Small intestine (tissue), 16 donors: ENCODE measurements at places on chromosomes 2 and 18.
A peak's percentile ranks its signal among the peaks of the same experiment; 100 is the strongest.

- no peak for DNase-seq
These were observed 24.4 kb downstream of the SCN9A start for GRCh38 chr2:166351319-166351718.

DNA sequence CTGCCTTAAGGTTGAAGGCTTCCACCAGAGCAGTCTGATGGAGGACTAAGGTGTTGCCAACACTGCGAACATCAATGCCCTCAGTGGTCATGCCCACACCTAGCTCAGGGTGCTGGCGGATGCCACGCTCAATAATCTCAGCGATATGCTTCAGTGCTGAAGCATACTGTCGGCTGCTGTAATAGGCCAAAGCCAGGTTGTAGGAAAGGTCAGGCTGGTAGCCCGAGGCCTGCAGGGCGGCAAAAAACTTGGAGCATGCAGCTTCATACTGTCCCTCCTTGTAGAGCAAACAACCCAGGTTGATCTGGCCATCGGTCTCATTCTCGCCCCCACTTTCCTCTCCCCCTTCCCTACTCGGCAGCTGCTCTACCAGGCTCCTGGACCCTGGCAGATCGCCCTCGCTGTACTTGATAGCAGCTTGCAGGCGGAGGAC lies 159.4 kb downstream of the AGPS start:
- DNase-seq, result peak; percentile 52

- no peak for DNase-seq
These were observed 83.3 kb downstream of the MALT1 start for GRCh38 chr18:58754544-58755068.

GRCh38 chr18:31204166-31204565 lies 41.5 kb upstream of the DSC1 start:
- no peak for DNase-seq

GRCh38 chr18:79567481-79568147 lies 112.0 kb upstream of the CTDP1 start:
- DNase-seq, result no peak

GRCh38 chr2:64212346-64212745 lies 68.1 kb upstream of the PELI1 start:
- no peak for DNase-seq

DNA sequence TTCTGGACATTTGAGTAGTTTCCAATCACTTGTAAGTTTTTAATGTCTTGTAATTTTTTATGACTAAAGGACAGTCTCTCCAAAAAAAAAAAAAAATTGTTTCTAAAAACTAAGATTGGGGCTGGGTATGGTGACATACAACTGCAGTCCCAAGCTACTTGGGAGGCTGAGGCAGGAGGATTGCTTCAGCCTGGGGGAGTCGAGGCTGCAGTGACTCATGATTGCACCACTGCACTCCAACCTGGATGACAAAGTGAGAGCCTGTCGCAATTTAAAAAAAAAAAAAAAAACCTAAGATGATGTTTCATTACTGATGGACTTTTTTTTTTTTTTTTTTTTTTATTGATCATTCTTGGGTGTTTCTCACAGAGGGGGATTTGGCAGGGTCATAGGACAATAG lies 34.4 kb upstream of the PKDCC start:
- no peak for DNase-seq

- DNase-seq, result peak; percentile 2
These were observed 132.1 kb upstream of the SETBP1 start for GRCh38 chr18:44548291-44549221.

GRCh38 chr2:173962031-173962430 lies 3.1 kb downstream of the SP3 start:
- DNase-seq, result no peak

GRCh38 chr2:164782323-164782722 lies 59.3 kb downstream of the COBLL1 start:
- DNase-seq, result no peak

DNA sequence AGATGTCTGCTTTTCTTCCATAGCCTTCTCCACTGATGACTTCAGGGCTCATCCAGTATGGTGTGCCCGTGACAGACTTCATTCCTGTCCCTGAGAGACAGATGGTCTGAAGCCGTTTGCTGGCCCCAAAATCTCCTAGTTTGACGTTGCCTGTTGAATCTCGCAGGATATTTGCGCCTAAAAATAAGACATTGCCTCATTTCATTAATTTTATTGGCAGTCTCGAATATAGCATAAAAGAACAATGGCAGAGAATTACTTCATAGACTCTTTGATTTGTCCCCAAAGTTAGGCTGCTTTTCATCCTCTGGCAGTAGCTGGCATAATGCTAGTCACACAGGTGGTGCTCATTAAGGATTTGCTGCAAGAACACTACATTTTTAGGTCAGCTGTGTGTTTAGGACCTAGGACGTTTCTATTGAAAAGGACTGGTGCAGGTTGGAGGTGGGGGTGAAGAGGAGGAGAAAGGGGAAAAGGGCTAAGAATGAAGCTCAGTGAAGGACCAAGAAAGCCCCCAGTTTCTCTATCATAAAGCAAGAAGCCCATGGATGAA lies 14.7 kb upstream of the ERCC3 start:
- no peak for DNase-seq

GRCh38 chr2:186590350-186590758 lies 498 bp downstream of the ITGAV start:
- DNase-seq, result no peak

GRCh38 chr2:143175438-143175837 lies 46.2 kb downstream of the ARHGAP15 start:
- no peak for DNase-seq

- DNase-seq, result no peak
These were observed 47.9 kb downstream of the LRRFIP1 start for GRCh38 chr2:237675316-237675715.

DNA sequence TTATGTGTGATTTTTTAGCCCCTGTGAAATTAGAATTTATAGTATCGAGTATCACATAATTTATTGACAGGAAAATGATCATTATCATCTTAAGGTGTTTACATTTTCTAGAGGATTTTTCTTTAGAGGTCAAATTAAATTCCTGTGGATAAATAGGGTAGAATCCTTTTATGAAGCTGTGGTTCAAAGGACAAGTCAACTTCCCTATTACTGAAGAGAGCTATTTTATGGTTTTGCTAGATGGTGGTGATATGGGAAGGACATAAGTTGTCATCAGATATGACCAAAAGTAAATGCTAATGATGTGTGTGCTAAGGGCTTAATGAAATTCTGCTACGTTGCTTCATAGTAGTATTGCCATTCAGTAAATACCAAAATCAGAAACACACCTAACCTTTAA lies 80.1 kb downstream of the EML4 start:
- no peak for DNase-seq

GRCh38 chr2:109435901-109436598 lies 177.7 kb downstream of the SEPTIN10 start:
- DNase-seq, result no peak

DNA sequence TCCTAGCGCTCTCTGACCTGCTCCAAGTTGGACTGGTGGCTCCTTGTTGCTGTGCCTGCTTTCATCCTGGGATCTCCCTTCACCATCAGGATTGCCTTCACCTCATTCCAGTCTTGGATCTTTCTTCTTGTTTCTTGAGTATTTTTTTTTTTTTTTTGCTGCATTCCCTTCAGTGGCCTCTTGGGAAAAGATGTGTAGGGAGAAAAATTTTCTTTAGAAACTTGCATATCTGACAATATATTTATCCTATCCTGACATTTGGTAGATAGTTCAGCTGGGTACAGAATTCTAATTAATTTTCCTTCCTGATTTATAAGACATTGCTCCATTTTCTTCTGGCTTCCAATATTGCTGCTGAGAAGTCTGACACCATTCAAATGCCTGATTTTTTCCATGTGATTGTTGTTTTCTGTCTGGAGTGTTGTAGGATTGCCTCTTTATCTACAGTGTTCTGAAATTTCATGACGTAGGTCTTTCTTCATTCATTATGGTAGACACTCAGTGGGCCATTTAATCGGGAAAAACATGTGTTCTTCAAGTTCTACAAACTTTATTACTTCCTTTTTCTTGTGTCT lies 23.0 kb upstream of the IL1A start:
- no peak for DNase-seq

GRCh38 chr2:86695053-86695691 lies 24.9 kb upstream of the RMND5A start:
- DNase-seq, result peak; percentile 72

GRCh38 chr2:9057939-9058761 lies 54.7 kb upstream of the MBOAT2 start:
- DNase-seq, result no peak

GRCh38 chr2:197209742-197210408 lies 100.7 kb downstream of the ANKRD44 start:
- peak; percentile 8 for DNase-seq

GRCh38 chr2:39571111-39571731 lies 94.5 kb upstream of the TMEM178A start:
- no peak for DNase-seq

DNA sequence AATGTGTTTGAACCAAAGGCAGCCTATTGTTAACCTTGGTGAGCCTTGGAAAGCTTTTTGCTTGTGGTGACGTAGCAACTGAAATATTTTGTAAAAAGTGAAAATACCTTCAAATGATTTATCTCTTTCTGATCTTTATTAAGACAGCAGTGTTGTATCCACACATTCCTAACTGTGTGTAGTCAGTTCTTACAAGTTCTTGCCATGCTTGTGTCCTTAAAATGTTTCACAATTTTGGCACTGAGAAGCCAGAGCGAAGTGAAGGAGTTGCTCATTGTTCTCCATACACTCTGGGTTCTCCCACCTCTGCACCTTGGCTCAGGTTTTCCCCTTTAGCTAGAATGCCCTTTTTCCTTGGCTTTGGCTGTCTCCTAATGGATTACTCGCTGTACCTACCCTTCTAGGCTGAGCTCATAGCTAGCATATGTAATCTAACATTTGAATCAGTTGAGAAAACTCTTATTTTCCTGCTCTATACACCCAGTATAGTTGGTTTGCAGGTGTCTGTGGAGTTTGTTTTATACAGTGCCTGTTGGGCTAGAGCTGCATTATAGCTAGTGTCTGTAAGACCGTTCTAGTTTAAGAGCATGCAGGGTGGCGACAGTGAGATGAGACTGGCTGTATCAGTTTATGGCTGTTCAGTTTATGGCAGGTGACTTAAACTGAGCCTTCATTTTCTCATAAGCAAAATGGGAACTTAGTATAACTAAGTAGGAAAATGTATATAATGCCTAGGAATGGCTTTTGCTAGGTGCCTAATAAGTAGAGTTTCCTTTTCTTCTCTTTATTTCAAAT lies 45.5 kb downstream of the FMNL2 start:
- DNase-seq, result no peak

DNA sequence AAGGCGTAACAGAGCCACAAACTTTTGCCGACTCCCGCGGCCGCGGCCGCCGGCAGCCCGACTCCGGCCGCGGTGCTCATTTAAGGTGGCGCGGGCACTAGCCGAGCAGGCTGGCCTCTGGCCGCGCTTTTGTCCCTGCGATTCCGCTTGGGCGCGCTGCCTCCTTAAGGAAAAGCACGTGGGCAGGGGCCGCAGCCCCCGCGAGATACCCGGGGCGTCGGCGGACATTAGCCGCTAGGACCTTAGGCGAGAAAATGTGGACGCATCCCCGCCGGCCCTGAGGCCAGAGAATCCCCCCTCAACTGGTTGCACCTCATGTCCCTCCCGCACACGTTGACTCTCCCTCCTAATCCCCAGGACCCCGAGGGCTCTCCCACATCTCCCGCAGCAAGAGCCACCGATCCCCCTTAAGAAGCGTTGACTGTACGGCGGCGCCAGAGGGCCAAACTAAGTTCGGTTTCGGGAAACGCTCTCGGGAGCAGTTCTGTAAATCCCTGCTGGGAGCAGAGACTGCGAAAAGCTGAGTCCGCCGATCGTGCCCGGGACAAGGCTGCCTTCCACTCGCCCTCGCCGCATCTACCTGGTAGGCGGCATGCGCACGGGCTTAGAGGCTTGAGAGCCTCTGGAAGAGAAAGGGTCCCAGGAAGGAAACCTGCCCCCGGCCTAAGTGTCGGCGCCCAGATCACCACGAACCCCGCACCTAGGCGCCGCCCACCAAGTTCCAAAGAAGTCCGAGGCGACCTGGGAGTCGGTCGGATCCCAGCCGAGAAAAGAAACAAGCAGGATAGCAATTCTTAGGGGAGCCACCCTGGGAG lies 1.8 kb upstream of the SATB2 start:
- DNase-seq, result peak; percentile 89

DNA sequence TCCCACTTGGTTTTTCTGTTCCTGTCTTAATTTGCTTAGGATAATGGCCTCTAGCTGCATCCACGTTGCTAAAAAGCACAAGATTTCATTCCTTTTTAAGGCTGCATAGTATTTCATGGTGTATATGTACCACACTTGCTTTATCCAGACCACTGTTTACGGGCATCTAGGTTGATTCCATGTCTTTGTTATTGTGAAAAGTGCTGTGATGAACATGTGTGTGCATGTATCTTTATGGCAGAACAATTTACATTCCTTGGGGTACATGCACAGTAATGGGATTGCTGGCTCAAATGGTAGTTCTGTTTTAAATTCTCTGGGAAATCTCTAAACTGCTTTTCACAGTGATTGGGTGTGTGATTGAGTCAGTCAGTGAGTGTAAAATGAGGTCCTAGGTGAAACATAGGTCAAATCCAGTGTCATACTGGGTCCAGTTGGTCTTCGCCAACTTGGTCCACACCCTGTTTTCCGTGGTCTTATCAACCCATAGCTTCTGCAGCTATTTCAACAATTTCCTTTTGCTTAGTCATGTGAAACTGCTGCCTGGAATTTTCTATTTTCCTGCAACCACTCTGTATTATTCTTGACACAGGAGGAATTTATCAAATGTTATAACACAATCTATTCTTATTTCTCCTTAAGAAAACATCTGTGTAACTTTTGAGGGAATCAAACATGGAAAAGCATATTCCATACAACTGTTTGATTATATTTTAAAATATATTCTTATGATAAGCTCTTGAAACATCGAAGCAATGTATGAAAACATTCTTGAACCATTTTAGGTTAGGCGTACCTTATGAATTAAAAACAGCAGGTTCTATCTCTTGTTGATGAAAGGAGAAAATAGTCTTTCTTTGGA lies 82.9 kb downstream of the ADCYAP1 start:
- no peak for DNase-seq

DNA sequence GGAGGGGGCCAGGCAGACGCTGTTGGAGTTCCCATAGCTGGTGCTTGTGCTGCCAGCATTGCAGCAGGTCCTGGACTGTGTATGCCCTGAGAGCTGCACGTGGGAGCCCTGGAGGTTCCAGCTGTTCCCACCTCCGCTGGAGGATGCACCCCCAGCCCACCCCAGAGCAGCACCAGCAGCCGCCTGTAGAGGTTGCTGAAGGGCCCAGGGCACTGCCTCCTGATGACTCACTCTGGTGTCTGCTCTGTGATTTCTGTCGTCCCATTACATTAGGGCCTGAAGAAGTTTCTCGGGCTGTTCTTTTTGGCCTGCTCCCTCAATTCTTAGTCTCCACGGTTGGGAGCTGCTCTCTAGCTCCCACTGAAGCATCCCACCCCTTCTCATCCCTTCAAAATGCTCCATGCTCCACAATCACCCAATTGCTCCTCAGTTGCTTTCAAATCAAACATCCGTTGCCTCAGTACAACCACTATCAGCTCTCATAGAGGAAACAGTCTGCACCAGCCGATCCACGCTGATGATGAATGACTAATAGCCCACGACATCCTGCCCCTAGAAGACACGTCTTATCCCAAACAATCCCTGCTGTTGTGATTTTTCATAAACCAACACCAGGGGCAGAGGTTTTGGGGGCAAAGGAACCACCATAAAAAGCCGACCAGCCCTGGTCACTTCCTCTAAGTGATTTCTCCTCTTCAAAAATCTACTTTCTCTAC lies 65.2 kb upstream of the RNF152 start:
- DNase-seq, result no peak
